ENCODE measurements at places on chromosomes 6 and 20.

DNA sequence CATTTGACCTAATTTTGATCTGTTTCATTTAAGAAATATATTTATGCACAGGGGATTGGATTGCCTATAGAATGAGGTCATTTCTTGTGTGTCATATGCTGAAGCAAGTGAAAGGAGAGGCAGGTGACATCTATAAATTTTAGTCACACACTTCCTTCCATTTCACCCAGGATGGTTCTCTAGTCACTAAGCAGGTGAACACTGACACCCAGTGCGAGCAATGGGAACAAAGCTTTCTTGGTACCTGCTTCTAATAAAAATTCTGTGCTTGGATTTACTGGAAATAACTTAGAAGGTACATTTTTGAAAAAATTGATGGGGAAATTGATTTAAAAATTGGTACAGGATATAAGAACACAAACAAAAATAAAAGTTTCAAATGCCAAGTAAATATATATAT, 66.9 kb upstream of the MC3R start:
- DNase-seq, result no peak

GRCh38 chr20:41692479-41693135, 74.4 kb upstream of the CHD6 start:
- DNase-seq, result peak; percentile 60

GRCh38 chr6:39847221-39847620, 55.0 kb downstream of the DAAM2 start:
- DNase-seq, result no peak

GRCh38 chr20:417801-418342, 9.8 kb downstream of the RBCK1 start:
- no peak for DNase-seq

DNA sequence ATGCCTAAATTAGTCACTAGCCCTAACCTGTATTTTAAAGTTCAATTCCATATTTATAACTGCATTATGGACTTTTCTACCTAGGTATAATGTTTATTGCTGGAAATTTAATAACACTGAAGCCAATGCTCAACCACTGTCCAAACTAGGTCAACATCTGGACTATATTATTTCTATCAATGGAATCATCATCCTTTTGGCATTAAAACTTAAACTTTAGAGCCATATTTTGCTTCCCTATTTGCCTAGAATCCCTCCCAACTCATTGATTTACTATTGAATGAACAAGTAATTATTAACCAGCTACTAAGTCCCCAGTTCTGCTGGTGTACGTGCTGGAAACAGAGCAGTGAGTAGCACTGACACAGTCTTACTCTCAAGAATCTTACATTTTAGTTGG, 291.7 kb upstream of the SPTLC3 start:
- DNase-seq, result no peak

DNA sequence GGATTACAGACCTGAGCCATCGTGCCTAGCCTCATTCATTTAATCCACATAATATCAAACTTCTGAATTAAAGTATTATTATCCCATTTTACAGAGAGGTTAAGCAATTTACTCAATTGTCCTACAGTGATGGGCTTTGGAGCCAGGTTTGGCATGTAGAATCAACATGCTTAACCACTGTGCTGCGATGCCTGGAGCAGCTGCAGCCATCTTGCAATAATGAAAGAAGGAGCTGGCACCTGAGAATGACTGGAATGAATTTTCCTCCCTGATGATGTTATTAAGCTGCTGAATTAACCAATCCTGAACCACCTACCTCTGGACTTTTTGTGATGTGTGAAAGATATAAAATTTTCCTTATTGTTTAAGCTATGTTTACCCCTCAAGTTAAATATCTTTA, 13.1 kb upstream of the CCND3 start:
- DNase-seq, result no peak

DNA sequence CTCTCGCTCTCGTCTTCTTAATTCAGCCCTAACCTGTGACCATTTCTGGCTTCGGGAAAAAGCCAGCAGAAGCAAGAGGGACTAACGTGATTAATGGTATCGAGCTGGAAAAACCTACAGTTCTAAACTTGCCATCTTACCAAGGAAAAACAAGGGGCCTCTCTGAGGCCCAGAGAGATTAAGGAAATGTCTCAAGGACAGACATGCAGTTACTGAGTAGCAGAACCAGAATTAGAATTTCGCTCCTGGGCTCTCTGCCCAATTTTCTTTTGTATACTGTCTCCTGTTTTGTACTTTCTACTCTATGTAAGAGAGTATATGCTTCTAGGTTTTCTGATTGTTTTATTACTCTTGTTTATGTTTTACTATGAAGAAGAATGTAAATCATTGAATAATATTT, 67.8 kb upstream of the LTV1 start:
- DNase-seq, result no peak

DNA sequence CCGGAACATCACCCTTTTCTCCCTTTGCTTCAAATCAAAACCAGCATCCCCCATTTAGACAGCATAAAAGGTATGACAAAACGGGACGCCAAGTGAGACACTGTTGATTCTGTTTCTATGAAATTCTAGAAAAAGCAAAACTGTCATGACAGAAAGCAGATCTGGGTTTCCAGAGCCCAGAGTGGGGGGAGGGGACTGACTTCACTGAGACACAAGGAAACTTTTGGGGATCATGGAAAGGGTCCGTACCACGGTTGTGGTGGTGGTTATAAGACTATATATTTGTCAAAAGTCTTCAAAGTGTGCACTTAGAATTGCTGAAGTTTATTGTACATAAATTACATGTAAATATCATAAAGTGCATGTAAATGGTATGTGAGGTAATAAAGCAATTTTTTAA, 82.6 kb downstream of the SLC22A3 start:
- no peak for DNase-seq

- no peak for DNase-seq
Observed at GRCh38 chr20:59018817-59019216, 412 bp upstream of the TUBB1 start.
